ENCODE measurements at places on chromosomes 6 and 20.

GRCh38 chr6:35219683-35220326, 6.0 kb downstream of the SCUBE3 start:
- no peak for DNase-seq

DNA sequence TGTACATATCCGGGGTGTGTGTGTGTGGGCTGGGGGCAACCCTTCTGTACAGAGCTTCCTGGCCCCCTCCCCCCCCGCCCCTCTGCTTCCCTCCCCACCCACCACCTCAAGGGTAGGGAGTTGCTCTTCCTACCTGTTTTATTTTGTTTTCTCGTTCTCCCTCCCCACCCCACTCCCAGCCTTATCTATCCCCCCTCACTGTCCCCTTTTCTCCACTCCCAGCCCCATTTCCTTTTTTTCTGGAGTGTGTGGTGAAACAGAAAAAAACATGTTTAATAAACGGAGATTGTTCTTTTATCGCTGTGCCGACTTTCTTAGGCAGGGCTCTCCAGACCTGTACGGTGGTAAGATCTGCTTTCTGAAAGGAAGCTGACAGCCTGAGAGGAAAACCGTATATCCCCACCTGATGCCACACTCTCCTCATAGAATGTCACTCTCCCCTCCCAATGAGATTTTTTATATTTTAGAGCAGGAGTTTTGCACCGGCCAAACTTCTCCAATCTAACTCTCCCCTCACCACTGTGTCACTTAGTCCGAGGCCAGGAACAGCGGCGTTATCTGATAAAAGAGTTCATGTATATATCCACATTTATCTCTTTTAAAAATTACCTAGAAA, 875 bp upstream of the ZBTB9 start:
- no peak for DNase-seq

DNA sequence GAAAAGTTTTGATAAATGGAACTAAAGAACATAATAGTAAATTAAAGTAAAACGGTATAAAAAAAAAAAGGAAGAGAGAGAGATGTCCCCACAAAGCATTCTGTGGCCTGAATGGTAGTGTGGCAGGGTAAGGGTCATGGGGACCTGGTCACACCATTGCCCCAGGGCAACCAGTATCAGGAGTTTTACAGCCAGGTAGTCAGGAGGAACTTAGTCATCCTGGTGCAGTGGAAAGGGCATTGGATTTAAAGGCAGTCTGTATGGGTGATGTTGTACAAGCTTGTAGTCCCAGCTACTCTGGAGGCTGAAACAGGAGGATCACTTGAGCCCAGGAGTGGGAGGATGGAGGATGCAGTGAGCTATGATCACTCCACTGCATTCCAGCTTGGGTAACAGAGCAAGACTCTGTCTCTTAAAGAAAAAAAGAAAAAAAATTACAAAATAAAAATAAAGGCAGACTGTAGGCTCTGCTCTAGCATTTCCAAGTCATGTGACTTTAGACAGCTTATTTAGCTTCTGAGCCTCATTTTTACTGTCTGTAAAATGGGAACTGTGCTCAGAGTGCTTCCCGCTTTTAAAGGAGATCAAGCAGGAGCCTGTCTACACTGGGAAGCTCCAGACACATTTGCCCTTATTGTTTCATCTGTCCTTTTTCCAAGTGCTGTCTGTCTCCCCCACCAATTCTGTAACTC, 112.8 kb upstream of the ARMC2 start:
- DNase-seq = no peak

DNA sequence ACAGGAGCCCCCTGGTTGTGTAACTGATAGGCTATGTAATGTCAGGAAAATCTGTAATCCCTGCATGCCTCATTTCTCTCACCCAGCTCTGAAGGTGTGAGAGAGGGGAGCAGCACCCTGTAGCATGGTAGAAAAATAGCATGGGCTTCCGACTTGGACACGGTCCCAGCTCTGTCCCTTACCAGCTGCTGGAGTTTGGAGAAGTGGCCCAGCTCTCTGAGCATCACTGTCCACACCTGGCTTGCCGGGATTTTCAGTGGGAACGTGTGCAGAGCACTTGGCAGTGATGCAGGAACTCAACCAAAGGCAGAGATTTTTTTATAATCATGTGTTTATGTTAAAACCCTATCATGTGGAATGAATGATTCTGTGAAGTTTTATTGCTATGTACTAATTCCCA, 34.6 kb downstream of the STK35 start:
- no peak for DNase-seq

GRCh38 chr6:128918886-128919285, 35.9 kb downstream of the LAMA2 start:
- no peak for DNase-seq

DNA sequence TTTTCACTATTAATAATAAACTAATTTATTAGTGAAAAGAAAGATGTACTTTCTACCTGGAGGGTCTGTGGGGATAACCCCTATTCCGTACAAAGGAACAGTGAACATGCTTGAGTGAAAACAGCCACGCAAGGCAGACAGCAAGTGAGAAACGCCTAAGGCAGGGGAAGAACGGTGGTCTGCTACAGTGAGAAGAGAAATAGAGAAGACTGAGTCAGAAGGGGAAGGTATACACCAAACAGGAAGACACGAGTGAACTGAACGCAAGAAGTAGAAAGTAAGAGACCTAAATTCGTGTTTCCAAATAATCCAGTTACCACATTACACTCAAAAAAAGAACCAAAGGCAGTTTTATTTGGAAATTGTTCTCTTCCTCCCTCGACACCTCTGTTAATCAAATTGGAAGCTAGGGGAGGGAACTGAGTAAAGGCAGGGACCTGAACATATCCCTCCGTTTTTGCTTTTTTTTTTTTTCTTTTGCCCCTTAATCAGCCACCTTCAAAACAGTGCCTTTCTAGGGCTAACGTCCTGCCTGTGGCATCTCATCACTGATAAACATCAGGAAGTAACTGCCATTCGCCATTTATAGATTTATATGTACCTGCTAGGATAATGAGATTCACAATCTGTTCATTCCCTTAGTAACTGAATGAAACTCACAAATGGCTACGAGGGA, 48.9 kb downstream of the ATXN1 start:
- no peak for DNase-seq

DNA sequence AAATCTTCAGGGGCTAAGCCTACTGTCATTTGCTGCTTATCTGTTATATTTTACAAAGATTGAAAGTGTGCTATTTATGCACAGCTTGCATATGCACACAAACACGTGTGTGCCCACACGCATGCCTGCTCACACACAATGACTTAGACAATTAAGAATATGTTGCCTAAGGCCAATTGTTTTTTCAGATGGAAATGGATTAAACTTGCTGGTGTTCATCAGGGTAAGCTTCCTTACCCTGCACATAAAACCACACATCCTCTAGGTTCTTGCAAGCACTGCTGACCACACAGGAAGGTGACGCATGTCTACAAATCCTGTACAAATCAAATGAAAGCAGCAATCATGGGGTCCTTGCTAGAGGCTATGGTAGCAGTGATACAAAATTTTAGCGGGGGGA, 58.4 kb downstream of the GJA10 start:
- DNase-seq = no peak

DNA sequence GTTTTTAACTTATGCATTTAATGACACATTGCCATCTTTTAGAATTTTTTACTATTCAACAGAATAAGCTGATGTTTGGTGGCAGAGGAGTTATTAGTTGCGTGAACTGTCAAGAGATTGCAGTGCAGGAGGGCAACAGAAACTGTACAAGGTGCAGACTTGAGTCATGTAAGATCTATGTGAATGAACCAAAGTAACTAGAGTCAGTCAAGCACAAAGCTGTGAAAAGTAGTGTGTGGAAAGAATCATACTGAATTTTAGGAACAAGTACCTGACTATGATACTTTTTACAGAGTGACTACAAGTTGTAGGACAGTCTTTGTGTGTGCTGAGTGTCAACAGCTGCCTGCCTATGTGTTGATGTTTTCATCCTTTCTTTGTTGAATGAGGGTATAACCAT, 2.7 kb upstream of the C6orf163 start:
- no peak for DNase-seq

DNA sequence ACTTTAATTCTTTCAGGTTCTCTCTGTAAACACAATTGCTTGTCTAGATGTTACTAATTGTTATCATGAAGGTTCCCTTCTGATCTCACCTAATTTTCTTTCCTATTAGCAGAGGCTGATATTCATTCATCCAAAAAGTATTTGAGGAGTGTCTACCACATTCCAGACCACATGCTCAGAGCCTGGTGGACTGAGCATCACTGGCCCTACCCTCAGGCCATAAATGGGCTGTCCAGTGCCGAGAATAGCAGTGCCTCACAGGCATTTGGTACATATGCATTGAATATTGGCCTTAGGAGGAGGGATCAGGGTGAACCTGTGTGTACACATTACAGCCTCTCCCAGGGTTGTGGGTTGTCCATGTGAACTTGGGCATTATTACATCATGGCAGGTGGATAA, 40.4 kb upstream of the PRELID3B start:
- no peak for DNase-seq

- no peak for DNase-seq
These were observed 88.1 kb upstream of the STMND1 start for GRCh38 chr6:17013701-17014100.

GRCh38 chr6:20707870-20708269, 173.6 kb downstream of the CDKAL1 start:
- no peak for DNase-seq

DNA sequence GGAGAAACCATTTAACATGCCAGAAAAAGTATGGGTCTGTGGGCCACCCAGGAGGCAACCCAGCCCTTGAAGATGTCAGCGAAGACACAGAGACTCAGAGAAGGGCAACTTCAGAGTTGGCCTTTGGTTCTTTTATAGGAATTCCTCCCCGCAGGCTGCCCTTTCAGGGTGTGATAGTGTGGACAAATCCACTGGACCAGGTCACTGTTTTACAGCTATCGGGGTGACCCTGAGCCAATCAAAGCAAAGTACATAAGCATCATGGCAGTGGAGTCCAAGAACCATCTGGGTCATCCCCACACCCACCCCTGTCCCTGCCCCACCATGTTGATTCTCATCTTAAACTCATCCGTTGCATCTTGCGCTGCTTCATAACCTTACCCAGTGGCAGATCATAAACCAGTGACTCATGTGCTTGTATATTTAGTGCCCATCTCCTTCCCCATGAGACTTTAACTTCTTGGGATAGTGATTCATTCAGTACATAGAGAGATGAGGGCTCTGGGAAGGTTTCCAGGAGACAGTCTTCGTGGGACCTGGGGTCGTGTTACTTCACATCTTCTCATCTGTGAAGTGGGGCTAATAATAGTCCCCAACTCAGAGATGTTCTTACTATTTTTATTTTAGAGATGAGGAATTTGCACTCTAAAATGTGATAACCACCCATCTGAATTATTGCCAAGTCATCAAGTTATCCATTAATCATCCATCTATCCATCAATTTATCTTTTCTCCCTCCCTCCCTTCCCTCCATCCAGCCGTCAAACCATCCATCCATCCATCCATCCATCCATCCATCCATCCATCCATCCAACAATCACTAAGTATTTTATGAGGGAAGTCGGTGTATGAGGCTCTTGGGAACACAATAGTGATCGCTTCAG, 51.0 kb downstream of the EDN3 start:
- no peak for DNase-seq

- no peak for DNase-seq
These were observed 78.5 kb upstream of the PBOV1 start for GRCh38 chr6:138296786-138297185.

- no peak for DNase-seq
These were observed 67.1 kb downstream of the ESF1 start for GRCh38 chr20:13717631-13718044.

GRCh38 chr20:37833221-37833896, 69.6 kb upstream of the VSTM2L start:
- no peak for DNase-seq

- DNase-seq = no peak
These were observed 58.5 kb downstream of the DLL1 start for GRCh38 chr6:170232186-170233002.

DNA sequence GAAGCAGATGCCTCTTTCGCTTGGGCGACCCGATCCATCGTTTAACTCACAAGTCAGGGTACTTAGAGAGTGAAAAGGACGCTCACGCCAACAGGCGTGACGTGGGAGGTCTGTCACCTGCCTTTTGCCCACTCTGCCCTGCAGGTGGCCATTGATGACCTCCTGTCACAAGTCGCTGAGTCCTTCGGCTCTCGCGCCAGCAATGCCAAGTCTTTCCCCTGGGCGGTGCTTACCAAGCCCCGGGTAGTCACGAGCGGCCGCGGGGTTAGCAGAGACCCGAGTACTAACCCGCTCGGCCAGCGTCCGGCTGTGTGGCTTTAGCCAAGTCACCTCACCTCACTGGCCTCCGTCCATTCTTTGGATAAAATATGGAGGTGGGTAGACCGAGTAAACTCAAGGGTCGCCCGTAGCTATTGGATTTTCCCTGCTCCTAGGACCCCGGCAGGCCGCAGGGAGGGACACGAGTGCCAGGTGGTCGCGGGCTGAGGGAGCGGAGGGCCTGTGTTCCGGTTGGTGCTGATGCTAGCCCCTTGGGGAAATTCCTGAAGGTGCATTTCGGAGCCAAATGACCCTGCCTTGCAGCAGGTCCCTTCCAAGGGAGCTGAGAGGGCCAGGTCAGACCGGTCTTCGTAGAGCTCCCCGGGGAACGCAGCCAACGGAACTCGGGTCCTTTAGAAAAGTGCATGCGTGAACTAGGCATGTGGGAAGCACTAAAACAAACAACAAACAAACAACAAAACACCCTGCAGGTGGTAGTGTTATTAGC, 668 bp downstream of the PKIB start:
- no peak for DNase-seq

Data from stimulated activated CD8-positive, alpha-beta memory T cell treated with anti-CD3 and anti-CD28 coated beads, Interleukin-15, amount 100 ng/mL, for 24 hours (primary cell).